ENCODE measurements at places on chromosomes 6 and 20. TPM values are rescaled to one million over a fixed set of nuclear protein-coding genes. Genes with fewer than 3 reads are reported as not detected.

Gene FGD2
- 3.8 TPM for polyA plus RNA-seq

Gene PDE7B
- 6.6 TPM for polyA plus RNA-seq

Gene LST1
- polyA plus RNA-seq, result 7.4 TPM

Gene WFDC13
- not detected for polyA plus RNA-seq

Gene NRSN1
- not detected for polyA plus RNA-seq

Gene CYP24A1
- polyA plus RNA-seq, result 0.68 TPM

Gene DTNBP1
- polyA plus RNA-seq, result 18.3 TPM

Gene FABP7
- polyA plus RNA-seq, result 0.44 TPM

Gene ADGRF5
- 21.1 TPM for polyA plus RNA-seq

Gene C6orf52
- 0.94 TPM for polyA plus RNA-seq

Gene HINT3
- polyA plus RNA-seq, result 30.0 TPM

Gene PNPLA1
- polyA plus RNA-seq, result 0.06 TPM

Gene SLC52A3
- 0.24 TPM for polyA plus RNA-seq

DNA sequence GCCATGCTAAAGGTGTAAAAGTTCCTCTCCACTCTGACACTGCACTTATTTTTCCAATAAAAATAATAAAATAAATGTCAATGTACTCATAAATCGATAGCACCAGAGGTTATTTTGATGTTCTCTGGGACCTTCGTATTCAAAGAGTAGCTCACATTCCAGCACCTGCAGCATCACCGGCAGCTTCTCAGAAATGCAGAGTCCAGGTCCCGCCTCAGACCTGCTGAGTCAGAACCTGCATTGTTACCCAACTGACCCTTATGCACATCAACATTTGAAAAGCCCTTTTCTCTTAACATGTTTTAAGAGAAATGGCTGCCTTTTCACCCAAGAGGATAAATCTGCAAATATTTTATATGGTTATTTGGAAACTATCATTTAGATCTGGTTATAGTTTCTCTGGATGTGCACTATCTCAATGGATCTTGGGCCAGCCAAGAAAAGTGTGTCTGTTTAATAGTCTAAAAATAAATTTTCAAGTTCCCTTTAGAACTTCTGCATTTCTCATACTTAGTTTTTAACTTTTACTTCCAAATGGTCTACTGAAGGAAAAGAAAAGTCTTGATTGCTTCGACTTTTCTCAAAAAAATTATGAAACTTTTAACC lies 216.2 kb upstream of the PRDM1 start:
- no peak for DNase-seq

DNA sequence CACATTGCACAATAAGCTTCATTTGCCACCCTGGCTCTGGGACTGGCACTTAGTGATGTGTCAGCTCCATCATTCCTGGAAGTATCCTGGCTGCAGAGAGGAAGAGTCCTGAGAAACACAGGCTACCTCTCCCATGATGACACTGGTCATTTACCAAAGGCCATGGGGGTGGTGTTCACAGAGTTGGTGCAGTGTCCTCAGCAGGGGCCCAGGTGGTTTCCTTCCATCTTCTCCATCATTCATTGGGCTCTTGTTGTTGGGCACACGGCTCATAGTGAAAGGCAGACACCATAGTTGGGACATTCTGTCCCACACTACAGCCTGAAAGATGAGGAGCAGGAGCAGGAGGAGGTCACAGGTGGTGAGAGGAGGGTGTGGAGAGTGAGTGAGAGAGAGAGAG lies 15.8 kb upstream of the CST1 start:
- DNase-seq, result no peak

DNA sequence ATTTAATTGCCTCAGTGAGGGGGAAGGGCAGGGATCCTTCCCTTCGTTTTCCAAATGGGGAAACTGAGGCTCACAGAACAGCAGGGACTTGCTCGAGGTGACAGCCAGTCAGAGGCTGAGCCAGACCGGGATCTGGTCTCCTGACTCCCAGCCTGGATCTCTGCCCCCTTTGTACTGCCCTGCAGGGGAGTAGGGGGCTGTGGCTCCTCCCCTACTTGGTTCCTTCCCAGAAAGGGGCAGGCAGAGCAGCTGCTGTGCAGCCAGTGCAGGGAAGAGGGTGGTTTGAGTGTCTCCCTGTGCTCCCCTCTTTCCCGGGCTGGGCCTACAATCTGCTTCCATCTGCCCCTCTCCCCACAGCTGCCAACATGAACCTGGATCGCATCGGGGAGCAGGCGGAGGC lies 37.6 kb downstream of the UQCC2 start:
- no peak for DNase-seq

- no peak for DNase-seq
These were observed 246.0 kb downstream of the PHACTR1 start for GRCh38 chr6:12962529-12962928.

GRCh38 chr6:72865467-72865866 lies 243.6 kb downstream of the KCNQ5 start:
- no peak for DNase-seq

DNA sequence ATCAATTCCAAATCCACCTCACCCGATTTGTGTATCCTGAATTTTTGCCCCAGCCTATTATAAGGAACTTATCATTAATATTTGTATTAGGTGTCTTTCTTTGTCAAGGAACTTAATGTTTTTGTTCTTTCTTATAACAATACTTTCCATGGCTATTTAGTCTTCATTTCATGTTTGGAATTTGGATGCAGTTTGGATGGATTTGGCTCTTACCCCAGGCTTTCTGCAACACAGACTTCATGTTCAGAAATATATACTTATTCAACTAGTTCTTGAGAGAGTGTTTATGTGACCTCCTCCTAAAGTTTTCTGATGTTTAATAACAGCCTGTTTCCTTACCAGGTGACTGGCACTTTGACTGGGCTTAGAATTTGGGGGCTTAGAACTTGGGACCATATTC lies 35.9 kb upstream of the TOX2 start:
- DNase-seq, result no peak

GRCh38 chr6:17962436-17963031 lies 24.9 kb downstream of the KIF13A start:
- DNase-seq, result no peak

GRCh38 chr6:18328070-18328469 lies 59.1 kb upstream of the RNF144B start:
- no peak for DNase-seq

DNA sequence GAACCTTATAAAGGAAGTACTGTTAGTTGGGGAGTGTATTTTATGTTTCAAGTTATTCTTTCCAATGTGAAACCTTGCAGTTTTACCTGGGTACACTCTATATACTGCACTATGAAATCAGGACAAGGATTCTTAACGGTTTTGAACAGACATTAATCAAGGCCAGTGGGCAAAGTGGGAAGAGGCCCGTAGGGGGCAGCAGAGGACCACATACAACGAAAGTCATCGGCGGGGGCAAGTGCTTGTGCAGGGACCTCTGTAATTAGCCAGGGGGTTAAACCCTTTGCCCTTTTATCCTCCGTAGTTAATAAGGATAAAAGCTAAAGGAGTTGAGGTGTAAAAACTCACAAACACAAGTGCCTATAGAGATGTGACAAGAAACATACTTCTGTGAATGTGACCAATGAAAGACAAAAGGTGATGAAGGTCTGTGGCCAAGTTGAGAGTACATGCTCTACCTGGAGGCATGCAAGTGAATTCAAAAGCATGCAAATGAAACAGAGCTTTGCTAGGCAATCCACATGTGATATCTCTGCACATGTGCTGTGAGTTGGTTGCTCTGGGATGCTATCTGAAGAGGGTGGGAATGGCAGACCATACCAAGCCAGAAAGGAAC lies 392.7 kb upstream of the MAN1A1 start:
- DNase-seq, result peak; percentile 8

- DNase-seq, result no peak
These were observed 27.8 kb downstream of the CCN2 start for GRCh38 chr6:131923356-131923755.

GRCh38 chr6:2959909-2960719 lies 11.3 kb downstream of the SERPINB6 start:
- DNase-seq, result no peak

DNA sequence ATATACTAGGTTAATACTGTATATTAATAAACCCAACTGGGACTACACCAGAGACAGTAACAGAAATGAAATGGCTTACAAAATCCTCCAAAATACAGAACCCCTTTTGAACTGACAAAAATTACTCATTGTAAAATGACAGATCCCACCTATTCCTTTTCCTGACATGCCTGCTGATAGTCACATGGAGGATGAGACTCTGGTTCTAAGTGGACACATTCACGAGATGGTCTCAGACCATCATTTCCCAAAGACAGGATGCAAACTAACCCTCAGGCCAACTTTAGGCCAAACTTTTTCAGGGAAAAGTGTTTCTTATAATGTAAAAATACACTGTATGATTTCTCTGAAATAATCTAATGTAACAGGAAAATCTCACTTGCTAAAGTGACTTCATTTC lies 22.5 kb downstream of the TBC1D7 start:
- no peak for DNase-seq

GRCh38 chr6:32116674-32117073 lies 7.5 kb upstream of the TNXB start:
- DNase-seq, result no peak

- DNase-seq, result no peak
These were observed 150.3 kb downstream of the SYCP2 start for GRCh38 chr20:59782986-59783640.

DNA sequence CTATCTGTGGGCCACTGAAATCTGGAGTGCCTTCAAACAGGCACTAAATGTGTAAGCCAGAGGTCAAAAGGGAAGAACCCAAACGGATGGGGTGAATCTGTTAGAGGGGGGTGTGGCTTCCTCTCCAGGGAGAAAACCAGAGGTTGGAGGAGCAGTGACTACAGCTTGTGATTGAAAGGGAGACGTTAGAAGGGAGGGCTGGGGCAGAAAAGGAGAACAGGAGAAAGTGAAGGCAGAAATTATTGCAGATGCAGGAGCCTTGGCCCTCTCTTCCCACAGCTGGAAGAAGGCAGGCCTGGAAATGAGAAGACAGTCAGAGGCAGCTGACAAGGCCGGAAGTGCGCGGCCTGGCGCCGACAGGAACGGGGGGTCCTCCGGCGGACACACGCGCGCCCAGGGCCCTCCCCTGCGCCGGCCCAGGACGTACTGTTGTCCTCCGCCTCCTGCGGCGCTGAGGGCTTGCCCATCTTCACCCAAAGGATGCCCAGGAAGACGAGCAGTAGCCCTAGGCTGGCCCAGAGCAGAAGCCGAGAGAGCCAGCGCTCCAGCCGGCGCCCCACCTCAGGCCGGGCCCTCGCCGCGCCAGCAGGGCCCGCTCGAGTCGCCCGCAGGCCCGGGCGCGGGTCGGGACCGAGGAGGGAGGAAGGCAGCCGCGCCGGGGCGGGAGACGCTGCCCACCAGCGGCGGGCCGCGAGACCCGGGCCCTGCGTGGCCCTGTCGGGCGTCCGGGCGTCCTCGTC lies 806 bp downstream of the LEMD2 start:
- peak; percentile 67 for DNase-seq

DNA sequence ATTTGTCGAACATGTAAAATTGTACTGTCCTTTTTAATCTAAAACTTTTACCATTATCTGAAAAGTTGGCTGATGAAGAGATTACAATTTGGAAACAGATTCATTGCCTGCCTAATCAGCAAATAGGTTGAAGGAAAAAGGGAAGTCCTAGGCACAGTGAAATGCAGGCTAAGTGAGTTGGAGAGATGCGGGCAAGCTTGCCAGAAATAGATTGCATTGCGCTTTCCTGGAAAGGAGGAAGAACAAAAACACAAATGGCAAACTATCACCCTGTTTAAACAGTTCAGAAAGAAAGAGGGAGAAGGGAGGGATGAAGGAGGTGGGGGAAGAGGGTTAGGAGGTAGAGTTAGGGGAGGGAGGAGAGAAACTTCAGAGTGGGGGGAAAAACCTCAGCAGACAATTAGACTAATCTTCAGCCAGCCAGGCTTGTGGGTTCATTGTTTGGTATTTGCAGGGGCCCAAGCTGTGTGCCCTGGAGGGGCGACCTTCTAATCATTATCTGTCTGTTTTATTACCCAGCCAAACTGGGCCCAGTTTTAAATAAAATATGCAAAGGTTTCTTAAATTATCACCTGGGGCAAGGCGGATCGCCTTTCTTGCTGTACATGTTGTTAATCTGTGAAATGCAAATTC lies 465.2 kb downstream of the TFAP2B start:
- DNase-seq, result no peak

- DNase-seq, result no peak
These were observed 40.8 kb downstream of the ELMO2 start for GRCh38 chr20:46365487-46366220.

- DNase-seq, result no peak
These were observed 31.8 kb upstream of the PDE7B start for GRCh38 chr6:135819665-135820064.

GRCh38 chr20:34708621-34709043 lies 4.5 kb downstream of the TP53INP2 start:
- DNase-seq, result no peak

DNA sequence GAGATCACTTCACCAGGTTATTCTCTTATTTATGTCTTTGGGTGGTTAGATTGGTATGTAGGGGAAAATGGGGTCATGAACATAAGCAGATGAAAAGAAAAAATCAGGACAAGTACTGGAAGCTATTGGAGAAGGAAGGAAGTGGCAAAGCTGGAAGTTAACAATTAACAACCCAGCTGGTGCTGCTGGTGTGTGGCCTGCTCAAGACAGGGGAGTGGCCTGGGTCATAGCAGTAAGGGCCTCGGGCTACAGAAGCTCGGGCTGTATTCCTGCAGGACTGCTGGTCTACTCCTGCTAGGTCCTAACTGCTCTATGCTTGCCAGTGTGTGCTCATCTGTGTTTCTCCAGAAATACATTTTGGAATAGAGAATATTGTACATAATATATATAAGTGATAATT lies 19.6 kb downstream of the MYLIP start:
- DNase-seq, result no peak

DNA sequence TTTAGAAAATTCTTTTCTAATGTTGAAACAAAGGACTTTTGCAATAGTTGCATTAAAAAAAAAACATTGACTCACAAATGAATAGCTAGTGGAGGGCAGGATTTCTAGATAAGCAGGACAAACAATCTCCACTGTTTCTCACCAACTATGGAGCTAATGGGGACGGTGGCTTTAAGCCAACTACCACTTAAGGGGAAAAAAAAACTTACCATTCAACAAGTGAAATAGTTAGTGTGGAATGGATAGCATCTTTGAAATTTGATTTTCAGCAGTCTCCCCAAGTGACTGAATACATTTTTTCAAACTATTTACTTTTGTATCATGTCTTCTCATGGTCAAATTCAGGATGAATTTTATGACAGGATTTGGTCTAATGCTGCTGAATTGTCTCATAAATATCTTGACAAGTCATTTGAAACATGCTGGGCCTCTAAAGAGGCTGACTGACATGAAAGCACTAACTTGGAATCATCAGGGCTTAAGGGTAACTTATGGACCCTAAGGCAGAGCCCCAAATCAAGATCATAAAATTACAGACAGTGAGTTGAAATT lies 100.5 kb downstream of the EYA4 start:
- no peak for DNase-seq
